ENCODE measurements at places on chromosomes 6 and 20.

GRCh38 chr6:80010288-80010687 lies 5.8 kb downstream of the TTK start:
- DNase-seq: no peak

DNA sequence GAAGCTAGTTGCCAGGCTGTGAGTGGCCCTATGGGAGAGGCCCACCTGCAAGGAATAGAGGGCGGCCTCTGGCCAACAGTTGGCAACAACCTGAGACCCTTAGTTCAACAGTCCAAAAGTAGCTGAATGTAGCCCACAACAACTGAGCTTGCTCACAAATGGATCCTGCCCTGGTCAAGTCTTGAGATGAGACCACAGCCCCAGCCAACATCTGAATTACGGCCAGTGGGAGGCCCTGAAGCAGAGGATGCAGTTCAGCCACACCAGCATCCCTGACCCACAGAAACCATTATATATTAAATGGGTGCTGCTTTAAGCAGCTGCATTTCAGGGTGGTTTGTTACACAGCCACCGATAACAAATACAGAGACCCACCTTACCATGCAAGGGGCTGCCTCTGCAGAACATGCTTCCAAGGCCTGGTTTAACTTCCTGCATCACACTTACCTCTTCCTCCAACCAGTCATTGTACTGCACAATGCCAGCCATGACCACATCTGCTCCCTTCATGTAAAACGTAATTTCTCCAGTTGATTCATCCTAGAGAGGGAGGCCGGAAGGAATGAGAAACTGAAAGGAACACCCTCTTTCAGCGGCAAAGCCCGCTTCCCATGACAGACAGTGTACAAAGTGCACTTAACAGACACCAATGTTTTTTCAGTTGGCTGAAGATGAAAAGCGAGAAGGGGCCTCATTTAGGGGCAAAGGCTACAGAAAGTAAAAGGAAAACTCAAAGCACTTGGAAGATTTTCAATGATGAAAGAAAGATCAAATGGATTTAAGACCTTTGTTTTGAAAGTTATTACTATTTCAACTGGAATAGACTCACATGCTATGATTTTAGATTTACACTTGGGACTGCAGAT lies 86.2 kb upstream of the NFATC2 start:
- peak; percentile 37 for DNase-seq

DNA sequence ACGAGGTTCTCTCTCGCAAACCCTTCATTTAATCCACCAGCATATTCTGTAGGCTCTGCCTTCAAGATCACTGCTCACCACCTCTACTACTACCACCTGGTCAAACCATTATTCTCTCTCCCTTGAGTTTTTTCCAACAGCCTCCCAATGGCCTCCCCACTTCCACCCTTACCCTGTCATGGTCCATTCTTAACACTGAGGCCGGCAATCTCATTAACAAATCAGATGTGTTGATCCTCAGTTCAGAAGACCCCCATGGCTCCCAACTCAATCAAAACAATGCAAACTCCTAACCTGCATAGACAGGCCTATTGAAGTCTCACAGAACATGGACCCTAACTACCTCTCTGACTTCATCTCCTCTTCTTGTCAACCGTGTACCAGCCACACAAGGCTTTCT lies 2.2 kb downstream of the AURKA start:
- no peak for DNase-seq

DNA sequence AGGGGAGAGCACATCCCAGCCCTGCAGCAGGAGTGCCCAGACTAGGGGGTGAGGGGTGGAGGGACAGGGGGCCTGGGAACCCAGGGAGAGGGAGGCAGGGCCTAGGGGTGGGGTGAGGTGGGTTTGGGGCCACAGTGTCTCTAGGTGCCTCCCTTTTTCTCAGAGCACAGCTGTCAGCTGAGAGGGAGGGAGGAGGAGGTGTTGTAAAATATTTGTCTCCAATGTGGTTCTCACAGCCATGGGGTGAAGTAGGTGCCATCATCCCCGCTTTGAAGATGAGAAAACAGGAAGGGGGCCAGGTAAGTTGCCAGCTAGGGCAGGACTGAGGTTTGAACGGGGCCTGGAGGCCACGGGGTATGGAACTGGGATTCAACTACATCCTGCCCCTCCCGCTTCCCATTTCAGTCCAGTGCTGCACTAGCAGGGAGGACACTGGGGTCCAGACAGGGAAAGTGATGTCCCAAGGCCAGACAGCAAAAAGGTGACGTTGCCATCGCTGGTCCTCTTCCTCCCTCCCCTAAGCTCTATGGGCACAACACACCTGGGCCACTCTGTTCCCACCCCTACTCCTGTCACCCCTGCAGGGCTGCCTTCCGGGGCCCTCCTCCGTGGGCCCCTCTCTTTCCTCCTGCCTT lies 20.3 kb downstream of the PACSIN1 start:
- DNase-seq: no peak

GRCh38 chr20:20463933-20464374 lies 96.0 kb downstream of the INSM1 start:
- no peak for DNase-seq

DNA sequence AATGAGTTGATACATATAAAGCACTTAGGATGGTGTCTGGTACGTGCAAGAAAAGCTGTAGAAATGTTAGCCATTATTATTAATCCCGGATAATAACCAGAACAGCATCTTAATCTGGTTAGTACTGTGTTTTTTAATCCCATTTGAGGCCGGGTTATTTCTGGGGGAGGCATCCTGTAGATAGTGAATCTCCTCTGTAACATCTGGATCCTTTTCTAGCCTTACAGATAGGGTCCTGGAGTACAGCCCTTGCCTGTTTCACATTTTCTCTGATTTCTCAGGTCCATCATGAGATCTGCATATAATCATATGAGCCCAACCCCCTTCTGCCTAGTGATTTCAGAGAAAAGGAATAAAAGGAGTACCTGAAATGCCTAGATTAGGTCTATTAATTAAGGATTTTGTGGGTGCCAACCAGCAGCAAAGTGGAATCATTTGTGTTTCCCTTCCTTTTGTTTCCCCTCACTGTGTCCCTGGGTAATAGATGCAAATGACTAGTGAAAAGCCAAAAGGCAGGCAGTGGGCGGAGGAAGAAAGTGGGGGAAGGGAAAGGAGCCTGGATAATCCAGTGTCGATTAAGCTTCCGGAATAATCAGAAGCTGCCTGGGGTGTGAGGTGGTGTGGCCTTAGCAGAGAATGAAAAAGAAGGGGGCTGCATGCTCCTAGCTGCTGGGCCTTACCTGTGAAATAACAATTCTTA lies 88.9 kb downstream of the SOBP start:
- DNase-seq: no peak

DNA sequence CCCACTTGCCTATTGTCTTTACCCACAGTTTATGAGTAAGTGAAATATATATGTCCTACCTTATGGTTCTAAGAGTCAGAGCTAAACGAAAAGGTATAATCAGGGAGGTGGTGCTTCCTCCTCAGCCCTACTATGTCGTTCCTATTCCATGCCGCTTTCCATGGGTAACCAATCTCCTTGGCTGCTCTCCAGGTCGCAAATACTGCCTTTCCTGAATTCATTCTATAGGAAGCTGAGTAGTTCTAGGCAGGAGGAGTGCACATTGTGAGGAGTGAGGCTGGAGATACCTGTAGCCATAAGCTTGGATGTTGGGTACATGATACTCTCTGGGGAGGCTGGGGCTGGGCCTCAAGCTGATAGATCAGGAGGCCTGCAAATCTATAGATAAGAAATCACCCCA lies 5.8 kb downstream of the IL20RA start:
- DNase-seq: no peak

DNA sequence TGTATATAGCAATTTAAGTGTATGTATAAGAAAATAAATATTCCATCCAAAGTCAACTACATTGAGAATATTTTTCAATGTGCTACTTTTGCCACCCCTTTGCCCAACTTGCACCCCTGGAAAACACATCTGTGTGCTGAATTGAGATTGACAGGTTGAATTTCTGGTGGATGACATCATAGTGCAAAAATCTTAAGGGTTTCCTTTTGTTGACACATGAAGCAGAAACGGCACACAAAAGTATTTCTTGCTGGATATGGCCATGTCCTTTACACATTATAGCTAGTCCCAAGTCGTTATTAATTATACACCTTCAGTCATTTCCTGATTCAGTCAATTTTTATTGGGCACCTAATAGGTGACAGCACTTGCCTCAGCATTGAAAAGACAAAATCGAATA lies 188.7 kb upstream of the FBXL4 start:
- no peak for DNase-seq

GRCh38 chr6:150537893-150538292 lies 61.8 kb upstream of the PLEKHG1 start:
- DNase-seq: no peak

DNA sequence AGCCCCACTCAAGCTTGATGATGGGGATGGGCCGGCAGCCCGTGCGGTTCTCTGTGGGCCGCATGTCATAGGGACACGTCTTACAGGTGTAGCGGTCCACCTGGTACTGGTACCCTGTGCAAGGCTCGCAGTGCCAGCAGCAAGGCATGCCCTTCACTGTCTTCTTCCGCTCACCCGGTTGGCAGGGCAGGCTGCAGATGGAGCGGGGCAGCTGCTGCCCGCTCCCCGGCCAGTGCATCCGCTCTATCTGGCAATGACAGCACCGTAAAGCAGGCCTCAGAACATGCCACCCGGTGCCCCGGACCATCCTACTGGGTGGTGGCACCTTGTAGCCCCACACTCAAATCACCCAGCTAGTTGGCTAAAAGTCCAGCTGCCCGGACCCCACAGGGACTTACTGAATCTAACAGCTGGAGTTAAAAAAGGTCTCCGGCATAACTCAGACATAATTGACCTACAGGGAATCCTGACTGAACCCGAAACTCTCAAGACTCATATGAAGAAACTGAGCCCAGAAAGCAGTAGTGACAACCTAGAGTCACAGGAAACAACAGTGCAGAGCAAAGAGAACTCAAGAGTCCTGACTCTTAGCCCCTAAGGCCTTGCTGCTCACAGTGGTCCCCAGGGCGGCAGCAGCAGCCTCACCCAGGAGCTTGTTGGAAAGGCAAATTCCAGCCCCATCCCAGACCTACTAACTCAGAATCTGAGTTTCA lies 109.4 kb downstream of the GRM4 start:
- no peak for DNase-seq

- DNase-seq: peak; percentile 80
These were observed 769 bp upstream of the TRPC4AP start for GRCh38 chr20:35093267-35093884.

GRCh38 chr6:166351715-166352285 lies 9.5 kb upstream of the SFT2D1 start:
- DNase-seq: no peak

DNA sequence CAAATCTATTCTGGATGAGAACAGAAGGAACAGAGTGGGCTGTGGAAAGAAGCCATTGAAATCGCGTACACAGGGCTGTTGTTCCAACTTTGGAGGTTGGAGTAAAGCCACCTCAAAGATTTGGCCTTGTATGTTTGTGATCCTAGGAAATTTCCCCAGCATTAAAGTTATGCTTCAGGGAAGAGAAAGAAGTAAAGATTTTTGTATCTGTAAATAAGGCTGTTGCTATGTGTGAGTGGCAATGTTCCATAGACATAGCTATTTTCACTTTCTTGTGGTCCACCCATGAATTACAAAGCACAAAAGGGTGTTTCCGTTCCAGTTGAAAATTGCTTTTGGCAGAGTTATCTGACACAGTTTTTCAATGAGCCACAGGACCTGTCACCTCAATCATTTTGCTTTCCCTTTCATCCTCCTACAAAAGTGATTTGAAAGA lies 321.3 kb downstream of the TFAP2B start:
- no peak for DNase-seq

GRCh38 chr20:2164421-2164820 lies 62.8 kb downstream of the STK35 start:
- DNase-seq: no peak

GRCh38 chr20:38043512-38044300 lies 10.2 kb downstream of the RPRD1B start:
- DNase-seq: peak; percentile 62

- DNase-seq: no peak
These were observed 65.9 kb upstream of the HCRTR2 start for GRCh38 chr6:55108134-55109130.
